ENCODE measurements at places on chromosomes 3 and 15.

GRCh38 chr15:60720493-60721256, 241.7 kb upstream of the ICE2 start:
- DNase-seq = no peak

- DNase-seq = no peak
Observed at GRCh38 chr3:167749728-167750127, 14.2 kb downstream of the SERPINI1 start.

DNA sequence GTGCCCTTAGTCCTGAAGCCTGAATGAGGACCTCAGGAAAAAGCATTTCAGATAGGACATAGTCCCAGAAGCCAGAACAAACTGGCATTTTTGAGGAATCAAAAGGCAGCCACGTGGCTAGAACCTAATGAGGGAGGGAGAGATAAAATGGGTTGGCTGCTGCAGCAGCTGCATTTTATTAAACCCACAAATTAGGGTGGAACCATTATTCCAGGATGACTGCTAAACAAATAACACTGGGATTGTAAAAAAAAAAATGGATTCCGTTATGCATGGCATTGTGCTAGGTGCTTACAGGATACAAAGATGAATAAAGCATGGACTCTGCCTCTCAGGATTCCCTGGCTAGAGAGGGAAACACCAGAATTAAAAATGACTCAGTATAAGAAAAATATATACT, 141.5 kb downstream of the SATB1 start:
- DNase-seq = no peak

DNA sequence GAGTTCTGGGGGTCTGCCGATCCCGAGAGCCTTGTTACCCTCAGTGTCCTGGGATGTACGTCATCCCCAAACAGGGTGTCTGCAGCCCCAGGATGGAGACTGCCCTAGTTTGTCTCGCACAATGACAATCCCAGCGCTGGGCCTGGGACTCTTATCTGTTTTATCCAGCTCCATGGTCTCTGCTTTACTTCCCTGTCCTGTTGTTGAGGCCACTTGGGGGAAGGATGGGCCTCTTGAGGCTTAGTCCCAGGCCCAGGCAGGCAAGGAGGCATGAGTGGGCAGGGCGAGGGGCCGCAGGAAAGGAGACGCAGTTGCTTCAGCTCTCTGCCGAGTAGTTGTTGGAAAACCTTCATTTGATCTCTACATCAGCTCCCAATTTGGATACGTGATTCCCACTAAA, 17.4 kb downstream of the SMAD6 start:
- no peak for DNase-seq

- DNase-seq = no peak
Observed at GRCh38 chr3:124986192-124987143, 51.9 kb upstream of the MUC13 start.

Data from NCI-H1694 treated with DMSO at 0.1 percent for 48 hours (cell line).